Adrenal gland (tissue), 19 donors: ENCODE measurements at places on chromosomes 5 and 9. TPM values are rescaled to one million over a fixed set of nuclear protein-coding genes. Genes with fewer than 3 reads are reported as not detected.

Gene CNTNAP3
- 1.2 TPM for total RNA-seq

Gene PCDHGA1
- 0.15 TPM for total RNA-seq

Gene SUSD1
- total RNA-seq, result 23.5 TPM

Gene SNCAIP
- 2.6 TPM for total RNA-seq

Gene PCDHB12
- 1.5 TPM for total RNA-seq

Gene STPG3
- total RNA-seq, result not detected

Gene SVEP1
- total RNA-seq, result 25.8 TPM

Gene PCDHB15
- total RNA-seq, result 1.3 TPM

Gene HEXB
- 152 TPM for total RNA-seq

Gene POU5F2
- 2.7 TPM for total RNA-seq

Gene SLC28A3
- total RNA-seq, result not detected

Gene TOR4A
- total RNA-seq, result 7.7 TPM

Gene ARAP3
- 3.0 TPM for total RNA-seq

Gene ZNF483
- total RNA-seq, result 10.4 TPM

Gene PKD2L2
- not detected for total RNA-seq

Gene ST8SIA4
- 5.0 TPM for total RNA-seq

Gene WNT8A
- total RNA-seq, result not detected

Gene TAF11L7
- total RNA-seq, result not detected

Gene NOXA1
- total RNA-seq, result 2.9 TPM

Gene MAP1B
- 102 TPM for total RNA-seq

Gene GABRA6
- not detected for total RNA-seq

Gene SCGB3A1
- total RNA-seq, result not detected

Gene C8G
- not detected for total RNA-seq

Gene C9orf153
- 0.28 TPM for total RNA-seq

Gene SLC36A3
- not detected for total RNA-seq

Gene BRD8
- total RNA-seq, result 42.3 TPM

Gene OR1J2
- not detected for total RNA-seq

Gene SPATA31A3
- total RNA-seq, result not detected

Gene F12
- 0.69 TPM for total RNA-seq

Gene LCN1
- not detected for total RNA-seq

Gene EPB41L4A
- 7.4 TPM for total RNA-seq

Gene BSPRY
- 4.1 TPM for total RNA-seq

Gene UBE2QL1
- total RNA-seq, result 1.7 TPM

Gene SV2C
- total RNA-seq, result 0.96 TPM

Gene PCDHGA8
- total RNA-seq, result 0.06 TPM

Gene HNRNPK
- total RNA-seq, result 518 TPM

Gene PLPP7
- total RNA-seq, result 19.0 TPM

Gene C9orf50
- total RNA-seq, result not detected

Gene NKD2
- total RNA-seq, result 5.9 TPM

Gene NSG2
- 1.4 TPM for total RNA-seq

Gene ADRA1B
- 12.1 TPM for total RNA-seq

Gene DAB2
- total RNA-seq, result 96.1 TPM

Gene PDE8B
- 4.5 TPM for total RNA-seq

Gene ELOVL7
- 4.3 TPM for total RNA-seq

Gene CD14
- 276 TPM for total RNA-seq

Gene INSL4
- not detected for total RNA-seq

Gene FTMT
- total RNA-seq, result not detected

Gene FAM81B
- 0.35 TPM for total RNA-seq

Gene AGXT2
- total RNA-seq, result not detected
